ENCODE measurements at places on chromosomes 2 and 18.

- no peak for DNase-seq
Observed at GRCh38 chr2:136162438-136162837, 44.5 kb upstream of the CXCR4 start.

GRCh38 chr2:82165377-82165776 is 1860.8 kb upstream of the LRRTM1 start:
- DNase-seq: no peak

DNA sequence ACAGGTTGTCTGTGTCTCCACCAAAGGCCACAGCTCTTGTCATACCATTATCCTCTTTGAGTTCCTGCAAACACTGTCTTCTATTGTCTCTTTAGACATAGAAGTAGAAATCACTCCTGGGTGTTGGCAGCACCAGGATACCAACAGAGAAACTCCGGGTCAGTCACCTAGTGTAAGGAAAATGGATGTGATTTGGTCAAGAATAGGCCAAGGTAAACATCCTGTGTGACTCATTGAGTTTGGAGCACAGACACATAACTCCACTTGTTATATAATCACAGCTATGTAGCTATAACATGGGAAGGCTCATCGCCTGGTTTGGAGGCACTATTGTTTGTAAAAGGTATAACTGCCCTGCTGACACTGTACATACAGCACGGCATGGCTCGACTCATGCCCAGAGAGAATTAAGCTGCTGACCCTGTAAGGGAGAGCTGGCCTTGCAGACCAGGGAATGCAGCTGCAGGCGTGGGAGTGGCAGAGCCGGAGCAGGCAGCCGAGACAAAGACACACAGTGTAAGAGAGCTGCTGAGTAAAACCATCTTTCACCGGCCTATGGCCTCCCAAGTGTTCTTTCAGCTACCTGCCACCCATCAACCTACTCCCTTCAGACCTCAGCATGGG is 3.4 kb upstream of the TXNL1 start:
- no peak for DNase-seq

DNA sequence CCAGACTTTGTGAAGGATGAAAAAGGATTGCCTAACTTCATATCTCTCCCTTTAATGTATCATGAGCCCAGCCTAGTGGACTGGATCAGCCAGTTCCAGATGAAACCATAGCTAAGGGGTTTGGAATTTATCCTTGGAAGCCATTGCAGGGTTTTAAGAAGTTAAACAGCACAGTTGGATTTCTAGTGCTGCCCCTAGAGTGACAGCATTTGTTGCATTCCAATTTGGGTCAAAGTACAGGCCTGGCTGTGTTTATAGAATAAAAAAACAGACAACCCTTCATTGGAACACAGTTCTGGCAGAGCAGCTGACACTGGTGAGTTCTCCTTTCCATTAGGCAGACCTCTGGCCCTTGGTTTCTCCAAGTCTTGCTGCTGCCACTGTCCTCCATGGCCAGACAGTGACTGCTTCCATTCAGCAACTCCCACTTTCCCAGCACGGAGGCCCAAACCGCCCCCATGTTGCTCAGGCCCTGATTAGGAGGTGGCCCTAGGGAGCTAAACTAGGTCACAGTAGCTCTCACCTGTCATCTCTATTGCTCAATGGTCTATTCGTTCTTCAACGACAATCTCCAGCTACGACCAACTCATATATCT is 8.0 kb downstream of the GPR39 start:
- no peak for DNase-seq

DNA sequence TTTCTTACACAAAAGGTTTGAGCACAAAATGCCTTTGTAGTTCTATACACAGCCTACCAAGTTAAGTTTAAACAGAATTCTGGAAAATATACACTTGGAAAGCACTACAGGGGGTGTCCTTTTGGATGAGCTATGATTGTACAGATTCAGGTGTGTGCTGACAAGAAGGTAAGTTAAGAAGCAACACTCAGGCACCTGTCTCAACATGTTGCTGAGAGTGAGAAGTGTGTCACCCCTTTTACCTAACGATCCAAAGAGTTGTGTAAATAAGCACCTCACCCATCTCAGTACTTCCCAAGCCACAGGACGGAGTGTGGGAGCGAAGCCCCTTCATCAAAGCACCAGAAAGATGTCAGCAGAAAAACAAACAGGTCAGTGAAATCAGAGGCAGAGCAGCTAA is 109.5 kb upstream of the DAPL1 start:
- DNase-seq: no peak

DNA sequence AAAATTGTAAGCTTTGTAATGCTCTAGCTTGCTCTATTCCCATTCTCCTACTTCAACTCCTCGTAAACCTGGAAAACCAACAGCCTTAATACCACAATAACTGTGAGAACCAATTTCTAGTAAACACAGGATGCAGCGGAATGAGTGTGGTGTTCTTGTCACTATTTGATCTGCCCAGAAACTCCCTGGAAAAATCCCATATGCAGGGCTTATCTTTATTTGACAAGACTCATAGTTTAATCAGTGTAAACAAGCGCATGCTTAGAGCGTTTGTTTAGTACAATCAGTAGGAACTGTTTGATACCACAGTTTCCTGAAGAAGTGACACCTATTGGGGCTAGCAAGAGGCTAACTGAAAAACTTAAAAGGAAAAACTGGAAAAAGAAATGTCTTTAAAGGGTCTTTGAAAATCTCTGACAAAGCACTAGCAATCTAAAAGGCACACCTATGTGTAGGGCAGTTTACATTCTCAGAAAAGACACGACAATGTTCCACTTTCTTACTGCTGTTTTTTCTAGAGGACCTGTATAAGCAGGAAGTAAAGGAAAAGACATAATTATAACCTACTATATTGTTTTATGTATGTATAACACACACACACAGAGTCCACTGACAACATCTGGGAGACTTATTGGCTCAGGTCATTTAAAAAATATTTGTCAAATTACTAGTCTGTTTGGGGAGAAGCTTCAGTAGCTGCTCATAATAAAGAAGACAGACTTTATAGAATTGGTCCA is 241.4 kb upstream of the KLHL14 start:
- no peak for DNase-seq

DNA sequence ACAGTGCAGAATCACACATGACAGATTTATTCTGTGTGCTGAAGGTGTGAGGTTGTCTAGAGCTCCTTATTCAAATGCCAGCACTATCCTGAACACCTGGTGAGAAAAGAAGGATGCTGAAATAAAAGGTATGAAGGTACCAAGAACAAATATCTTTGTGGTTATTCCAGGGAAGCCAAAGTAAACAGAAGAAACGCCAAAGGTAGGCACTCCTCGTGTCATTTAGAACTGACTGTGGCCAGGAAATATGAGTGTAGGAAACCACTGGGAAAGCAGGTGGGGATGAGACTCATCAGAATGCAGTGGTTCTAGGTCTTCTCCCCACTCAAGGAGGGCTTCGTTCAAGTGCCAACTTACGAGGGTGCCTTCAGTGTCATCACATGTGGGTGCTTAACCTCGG is 80.8 kb downstream of the KIF5C start:
- DNase-seq: no peak

GRCh38 chr2:229937537-229937936 is 15.2 kb downstream of the FBXO36 start:
- no peak for DNase-seq

- no peak for DNase-seq
Observed at GRCh38 chr2:30752811-30753210, 54.4 kb downstream of the CAPN13 start.

GRCh38 chr18:48790226-48790863 is 160.4 kb downstream of the SMAD7 start:
- DNase-seq: no peak

DNA sequence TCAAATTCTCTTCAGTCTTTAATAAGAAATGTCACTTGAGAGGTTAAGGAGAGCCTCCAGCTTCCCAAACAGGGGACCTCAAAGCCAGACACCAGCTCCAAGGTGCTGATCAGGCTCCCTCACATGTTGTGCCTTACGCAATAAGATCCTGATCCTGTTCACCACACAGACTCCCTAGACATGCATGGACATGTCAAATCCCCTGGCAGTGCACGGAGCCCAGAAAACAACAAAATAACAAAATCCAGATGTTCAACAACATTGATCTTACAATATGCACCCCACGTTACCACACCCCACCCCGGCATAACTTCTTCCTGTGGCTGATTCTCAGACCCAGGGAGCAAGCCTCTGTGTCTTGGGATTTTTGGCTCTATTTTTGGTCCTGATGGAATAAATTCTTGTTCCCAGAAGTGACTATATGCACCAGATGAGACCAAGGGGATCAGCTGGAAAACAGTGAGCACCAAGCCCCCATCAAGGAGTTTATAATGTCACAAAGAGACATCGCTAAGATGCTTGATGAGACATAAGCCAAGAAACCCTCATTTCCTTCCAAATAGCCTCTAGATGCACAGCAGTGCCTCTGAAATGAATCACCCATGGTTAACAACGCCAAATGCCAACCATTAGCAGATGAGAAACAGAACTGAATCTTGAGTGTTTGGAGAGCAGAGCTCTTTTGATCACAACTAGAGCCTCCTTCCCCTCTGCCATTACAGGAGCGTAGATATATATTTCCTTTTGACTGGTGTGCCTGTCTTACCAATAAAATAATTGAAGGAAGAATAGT is 198.2 kb downstream of the PRKCE start:
- DNase-seq: no peak

DNA sequence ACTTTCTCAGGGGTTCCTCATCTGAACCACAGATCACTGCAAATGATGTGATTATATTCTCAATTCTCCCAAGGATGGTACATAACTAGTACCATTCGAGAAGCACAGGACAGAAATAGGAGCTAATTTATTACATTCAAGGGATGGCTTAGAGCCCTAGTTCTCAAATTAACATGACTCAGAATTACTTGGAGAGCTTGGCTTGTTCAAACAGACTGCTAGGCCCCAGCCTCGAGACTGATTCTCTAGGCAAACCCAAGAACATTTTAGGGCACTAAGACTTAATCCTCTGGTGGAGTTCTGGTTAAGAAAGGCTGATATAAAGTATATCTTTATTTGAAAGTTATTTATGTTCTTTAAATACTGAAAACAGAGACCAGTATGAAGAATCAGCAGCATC is 35.8 kb downstream of the HIBCH start:
- DNase-seq: no peak

DNA sequence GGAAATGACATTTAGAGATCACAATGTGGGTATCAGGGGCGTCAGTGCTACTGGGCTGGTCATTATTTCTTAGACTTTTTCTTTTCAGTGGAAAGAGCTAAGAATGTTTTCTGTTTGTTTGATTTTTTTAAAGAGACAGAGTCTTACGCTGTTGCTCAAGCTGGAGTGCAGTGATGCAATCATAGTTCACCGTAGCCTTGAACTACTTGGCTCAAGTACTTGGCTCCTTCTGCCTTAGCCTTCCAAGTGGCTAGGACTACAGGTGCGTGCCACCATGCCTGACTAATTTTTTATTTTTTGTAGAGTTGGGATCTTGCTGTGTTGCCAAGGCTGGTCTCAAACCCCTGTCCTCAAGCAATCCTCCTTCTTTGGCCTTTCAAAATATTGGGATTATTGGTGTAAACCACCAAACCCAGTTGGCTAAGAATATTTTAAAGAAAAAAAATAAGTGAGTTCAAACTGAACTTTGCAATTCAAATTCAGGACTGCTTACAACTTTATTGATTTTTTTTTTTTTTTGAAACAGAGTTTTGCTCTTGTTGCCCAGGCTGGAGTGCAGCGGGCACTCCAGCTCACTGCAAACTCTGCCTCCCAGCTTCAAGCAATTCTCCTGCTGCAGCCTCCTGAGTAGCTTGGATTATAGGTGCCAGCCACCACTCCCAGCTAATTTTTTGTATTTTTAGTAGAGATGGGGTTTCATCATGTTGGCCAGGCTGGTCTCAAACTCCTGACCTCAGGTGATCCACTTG is 154.2 kb downstream of the MIB1 start:
- no peak for DNase-seq

DNA sequence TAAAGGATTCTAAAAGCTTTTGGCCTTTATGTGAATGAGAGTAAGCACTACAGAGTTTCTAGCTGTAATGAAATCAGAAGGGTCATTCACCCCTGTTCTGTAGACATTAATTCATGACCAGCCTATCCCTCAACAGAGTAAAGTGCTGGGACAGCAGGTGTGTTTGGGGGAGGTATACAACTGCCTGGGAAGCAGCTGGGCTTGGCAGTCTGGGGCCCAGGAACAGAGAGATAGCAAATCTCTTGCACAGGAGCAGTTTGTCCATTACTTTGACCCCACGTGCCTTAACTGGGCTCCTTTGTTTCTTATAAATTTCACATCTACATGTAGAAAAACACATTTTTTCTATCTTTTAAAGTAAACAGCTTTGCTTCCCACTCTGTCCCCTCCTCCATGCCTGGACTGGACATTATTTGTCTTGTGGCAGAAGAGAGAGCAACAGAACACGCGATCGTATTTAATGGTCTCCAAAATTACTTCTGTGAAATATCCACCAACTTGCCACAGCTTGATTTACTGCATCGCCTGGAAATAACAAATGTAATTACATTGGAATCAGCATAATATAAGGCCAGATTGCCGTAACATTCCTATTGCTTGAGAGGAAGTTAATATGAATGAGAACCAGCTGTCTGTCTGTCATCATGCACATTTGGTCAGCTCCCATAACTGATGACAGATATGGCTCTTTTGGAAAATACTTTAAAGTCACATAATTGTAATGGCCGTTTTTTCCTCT is 263.8 kb downstream of the RBM43 start:
- no peak for DNase-seq

- DNase-seq: no peak
Observed at GRCh38 chr2:77005522-77005921, 516.7 kb downstream of the LRRTM4 start.

- DNase-seq: no peak
Observed at GRCh38 chr18:4353853-4354418, 101.2 kb downstream of the DLGAP1 start.

GRCh38 chr2:215680605-215681598 is 245.0 kb upstream of the FN1 start:
- DNase-seq: no peak

DNA sequence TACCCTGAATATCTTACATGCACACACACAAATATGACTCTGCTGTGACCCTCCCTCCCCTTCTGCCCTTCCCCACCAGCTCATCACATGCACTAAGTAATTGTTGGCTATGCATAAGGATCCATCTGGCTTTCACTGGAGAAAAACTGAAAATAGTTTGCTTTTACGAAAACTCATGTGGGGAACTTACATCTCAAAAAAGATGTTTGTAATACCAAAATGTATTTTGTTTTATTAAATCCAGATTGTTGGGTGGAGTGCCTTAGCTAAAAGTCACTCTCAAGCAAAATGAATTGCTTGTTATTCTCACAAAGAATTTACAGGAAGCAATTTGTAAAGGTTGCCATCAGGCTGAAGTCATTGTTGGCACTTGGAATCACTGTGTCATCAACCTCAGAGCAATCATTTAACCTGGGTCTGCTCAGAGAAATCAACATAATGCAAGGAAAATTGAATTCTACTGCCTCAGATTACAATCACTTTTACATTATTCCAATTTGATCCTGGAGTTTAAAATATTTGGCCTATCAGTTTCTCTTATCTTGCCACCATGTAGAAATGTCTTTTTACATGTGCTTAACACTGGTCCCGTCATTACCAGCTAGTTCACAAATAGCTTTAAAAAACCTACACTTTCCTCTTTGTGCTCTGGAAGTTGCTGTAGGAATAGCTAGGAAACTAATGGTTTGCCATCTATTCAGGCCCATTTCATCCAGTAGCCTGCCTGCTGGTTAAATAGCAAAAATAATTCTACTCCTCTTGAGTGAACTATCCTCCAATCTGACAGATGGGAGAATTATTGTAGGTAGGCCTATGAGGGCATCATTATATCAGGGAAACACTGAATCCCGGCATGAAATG is 90.3 kb upstream of the TMEM17 start:
- DNase-seq: no peak

Measured in stimulated activated CD4-positive, alpha-beta T cell treated with anti-CD3 and anti-CD28 coated beads, Interleukin-2, amount 100 ng/mL, for 48 hours (primary cell).